SK-N-MC (cell line): ENCODE measurements at places on chromosomes 2 and 18.

DNA sequence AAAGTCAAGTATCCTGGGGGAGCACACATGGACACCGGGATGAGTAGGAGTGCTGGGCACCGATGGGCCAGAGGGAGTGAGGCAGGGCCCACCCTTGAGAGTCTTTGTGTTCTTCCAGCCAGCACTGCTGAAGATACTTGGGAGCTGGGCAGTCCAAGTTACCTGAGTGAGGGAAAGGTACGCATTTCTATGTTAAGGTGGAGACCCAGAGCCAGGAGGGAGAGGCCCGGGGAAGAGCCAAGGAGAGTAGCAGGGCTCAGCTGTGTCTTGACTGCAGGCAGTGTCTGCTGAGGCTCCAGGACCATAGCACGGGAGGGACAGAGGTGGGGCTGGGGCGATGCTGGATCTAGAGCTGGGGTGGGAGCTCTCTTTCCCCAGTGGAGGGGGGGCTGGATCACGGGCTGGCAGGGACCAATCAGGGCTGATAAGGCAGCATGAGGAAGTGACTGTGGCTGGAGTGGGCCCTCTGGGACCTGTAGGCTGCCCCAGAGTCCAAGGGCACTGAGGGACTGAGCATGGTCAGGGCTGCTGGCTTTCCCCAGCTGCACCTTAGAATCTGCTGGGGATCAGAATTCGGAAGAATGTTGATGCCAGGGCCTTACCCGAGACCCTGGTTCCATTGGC lies 289.2 kb downstream of the PHLPP1 start:
- DNase-seq: no peak

DNA sequence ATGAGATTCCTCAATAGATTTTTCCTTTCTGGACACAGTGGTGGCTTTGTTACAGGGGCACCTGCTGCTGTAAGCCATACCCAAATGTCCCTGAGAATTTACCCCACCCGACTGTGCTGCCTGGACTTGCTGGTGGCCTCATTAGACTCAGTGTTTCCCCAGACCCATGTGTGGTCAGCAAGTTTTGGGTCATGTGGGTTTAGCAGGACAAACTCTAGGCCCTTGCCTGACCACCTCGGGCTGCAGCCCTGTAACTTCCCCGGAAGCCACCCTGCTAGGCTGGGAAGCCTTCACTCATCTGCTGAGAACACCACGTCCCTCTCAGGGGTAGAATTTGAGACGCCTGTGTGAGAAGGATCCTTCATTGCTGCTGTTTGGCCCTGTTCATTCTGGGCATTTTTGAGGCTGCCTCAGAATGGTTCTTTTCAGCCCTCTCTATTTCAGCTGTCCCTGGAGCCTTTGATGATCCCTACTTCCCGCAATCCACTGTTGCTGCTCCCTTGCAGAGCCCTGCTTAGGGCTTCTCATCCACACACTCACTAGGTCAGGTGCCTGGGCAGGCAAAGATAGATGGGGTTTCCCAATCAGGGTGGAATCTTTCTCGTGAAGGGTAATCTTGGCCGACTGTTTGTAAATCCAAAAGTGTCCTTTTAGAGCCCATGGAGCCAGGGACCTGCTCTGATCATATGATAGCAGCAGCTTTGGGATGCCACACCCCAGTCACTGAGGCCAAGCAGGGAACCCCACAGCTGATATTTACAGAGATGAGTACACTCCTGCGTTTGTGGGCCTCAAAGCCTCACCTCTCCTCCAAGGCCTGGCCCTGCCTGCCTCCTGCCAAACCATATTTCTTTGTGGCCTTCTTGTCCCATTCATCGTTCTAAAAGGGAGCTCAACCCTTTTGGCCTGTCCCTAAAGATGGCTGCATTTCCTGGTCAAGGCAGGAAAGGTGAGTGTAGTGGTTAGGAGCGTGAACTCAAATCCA lies 6.7 kb downstream of the EHD3 start:
- DNase-seq: no peak

- no peak for DNase-seq
Observed at GRCh38 chr2:148617219-148617618, 27.3 kb upstream of the EPC2 start.

- no peak for DNase-seq
Observed at GRCh38 chr2:221423210-221423804, 148.8 kb downstream of the EPHA4 start.

- DNase-seq: no peak
Observed at GRCh38 chr2:138942466-138942865, 162.3 kb upstream of the NXPH2 start.

- DNase-seq: no peak
Observed at GRCh38 chr18:23859466-23860336, 154.9 kb upstream of the TTC39C start.

DNA sequence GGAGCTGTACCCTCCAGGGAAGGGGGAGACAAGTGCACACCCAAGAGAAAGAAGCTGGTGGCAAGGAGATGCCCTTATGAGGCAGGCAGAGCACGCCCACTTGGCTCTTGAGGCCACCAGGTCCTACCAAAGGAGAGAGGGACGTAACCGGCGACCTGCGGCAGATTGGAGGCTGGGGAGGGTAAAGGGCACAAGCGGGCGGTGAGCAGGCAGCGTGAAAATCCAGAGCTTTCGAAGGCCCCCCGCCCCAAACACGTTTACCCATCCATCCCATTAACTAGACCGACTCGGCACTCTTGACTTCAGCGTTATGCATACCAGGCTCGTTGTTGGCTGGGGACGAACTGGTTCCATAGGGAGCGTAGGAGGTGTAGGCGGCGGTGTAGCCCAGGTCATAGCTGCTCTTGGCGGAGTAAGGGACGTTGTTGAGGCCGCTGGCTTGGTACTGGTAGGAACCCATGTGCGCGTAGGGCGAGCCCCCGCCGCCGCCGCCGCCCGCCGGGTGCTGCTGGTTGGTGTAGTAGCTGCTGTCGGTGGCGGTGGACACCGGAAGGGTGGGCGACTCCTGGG lies 794 bp downstream of the DLX2 start:
- DNase-seq: no peak

DNA sequence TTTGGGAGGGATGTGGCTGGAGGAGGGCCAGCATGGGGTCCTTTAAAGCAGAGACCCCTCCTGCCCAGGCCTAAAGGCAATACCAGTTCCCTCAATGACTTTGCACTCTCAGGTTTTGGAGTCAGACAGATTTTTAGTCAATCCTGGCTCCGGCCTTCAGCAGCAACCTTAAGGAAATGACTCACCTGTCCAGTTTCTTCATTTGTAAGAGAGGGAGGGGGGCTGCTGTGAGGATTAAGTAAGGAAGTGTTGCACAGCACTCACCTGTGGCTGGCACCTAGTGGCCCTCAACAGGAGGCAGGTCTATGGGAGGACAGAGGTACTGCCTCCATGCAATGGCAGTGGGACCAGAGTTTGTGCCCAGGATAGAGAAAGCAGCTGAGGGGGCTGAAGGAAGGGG lies 13.7 kb downstream of the CNGA3 start:
- no peak for DNase-seq

DNA sequence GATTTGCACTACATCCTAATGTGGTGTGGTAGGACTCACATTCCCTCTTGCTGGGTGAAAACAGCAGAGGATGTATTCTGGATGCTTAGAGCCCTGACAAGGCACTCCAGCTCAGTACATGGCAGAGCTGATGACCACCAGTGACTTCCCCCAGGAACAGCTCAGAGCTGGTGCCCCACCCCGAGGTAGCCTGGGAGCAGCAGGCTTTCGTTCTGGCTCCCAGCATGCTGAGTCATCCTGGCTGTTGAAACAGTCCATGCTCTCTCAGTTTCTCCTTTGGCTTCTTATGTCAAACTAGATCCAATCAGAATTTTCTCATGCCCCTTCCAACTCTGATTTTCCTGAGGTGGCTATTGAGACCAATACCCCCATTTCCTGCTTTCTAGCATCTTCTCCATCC lies 438.2 kb downstream of the NBAS start:
- DNase-seq: no peak

DNA sequence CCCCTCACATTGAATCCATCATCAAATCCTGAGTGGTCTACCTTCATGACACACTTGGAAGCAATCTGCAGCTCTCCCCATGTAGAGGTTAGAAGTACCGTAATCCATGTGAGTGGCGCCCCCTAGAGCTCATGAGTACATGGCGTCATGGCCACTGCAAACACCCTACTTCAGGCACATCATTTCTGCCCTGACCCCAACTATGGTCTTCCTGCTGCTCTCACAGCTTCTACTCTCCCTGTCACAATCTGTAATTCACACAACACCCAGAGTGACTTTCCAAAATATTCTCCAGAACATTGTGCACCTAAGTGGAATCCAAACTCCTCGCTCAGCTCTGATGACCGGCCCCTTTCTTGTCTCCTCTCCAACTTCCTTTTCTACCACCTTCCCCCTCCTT lies 141.9 kb downstream of the ANKRD44 start:
- DNase-seq: peak; percentile 40

DNA sequence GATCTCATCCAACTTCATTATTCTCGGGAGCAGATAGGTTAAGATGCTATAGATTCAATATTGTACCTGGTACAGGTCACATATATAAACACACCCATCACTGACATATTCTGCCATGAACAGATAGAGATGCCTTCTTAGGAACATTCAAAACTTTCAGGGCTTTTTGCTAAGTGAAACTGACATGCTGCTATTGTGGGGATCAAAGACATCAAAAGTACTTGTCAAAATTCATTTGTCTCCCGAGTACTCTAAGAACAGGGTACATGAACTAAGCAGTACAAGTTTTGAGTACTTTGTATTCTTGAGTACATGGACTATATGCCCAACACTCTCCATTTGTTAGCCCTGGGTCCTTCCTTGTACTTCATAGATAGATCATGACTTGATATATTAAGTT lies 173.5 kb downstream of the FSHR start:
- DNase-seq: no peak

DNA sequence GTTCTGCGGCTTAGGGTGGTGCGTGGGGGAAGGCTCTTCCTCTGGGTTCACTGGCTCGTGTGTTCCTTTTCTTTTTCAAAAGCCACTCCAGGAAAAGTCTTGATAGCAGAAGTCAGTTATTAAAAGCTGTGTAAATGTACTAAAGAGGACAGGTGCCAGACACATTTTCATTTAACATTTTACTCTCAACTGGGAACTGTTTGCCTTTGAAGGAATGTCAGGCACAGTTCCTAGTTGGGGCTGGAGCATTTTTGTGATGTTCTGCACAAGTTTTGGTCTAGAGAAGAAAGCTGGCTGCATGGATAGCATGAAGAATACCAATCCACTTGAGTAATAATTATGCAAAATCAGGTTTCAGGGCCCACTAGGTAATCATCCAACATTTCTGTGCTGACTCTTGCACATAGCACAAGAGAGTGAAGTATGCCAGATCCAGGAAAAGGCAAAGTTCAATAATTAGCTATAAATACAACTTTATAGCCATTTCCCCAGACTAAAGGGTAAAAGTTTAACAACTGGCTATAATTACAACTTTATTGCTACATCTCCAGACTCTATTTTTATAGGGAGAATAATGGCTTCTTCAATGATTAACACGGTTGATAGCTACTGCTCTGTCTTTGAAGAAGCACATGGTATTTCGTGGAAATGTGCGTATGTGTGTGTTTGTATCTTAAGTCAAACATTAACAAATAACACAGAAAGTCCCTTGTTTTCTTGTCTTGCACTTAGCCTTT lies 16.2 kb downstream of the SCYGR8 start:
- DNase-seq: no peak

DNA sequence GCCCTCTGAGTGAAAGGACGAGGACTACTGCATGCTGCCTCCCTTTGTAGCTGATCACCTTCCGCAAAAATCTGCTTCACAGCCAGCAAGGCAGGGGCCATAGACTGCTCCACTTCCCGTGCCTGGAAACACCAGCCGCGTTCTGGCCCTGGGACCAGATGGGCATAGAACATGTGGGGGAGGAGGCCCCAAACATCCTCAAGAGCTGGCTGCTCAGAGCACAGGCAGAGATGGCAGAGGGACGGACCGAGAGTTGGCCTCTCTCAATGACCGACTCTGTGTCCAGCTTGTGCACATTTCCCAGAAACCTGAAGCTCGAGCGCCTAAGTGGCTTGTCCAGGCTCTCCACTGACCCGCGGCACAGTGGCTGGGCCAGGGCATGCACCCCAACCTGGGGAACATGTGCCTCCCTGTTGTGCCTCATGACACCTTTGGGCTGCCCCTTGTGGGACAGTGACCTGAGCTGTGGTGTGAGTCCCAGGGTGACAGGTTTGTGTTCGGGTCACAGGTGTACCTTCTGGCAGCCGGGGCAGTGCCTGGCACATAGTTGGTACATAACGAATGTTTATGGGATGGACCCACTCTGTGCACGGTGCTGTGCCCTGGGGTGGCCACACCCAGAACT lies 9.1 kb downstream of the KCNF1 start:
- no peak for DNase-seq

- DNase-seq: no peak
Observed at GRCh38 chr2:177556153-177556552, 163.6 kb downstream of the AGPS start.

- no peak for DNase-seq
Observed at GRCh38 chr2:239725551-239725890, 299.6 kb downstream of the NDUFA10 start.

DNA sequence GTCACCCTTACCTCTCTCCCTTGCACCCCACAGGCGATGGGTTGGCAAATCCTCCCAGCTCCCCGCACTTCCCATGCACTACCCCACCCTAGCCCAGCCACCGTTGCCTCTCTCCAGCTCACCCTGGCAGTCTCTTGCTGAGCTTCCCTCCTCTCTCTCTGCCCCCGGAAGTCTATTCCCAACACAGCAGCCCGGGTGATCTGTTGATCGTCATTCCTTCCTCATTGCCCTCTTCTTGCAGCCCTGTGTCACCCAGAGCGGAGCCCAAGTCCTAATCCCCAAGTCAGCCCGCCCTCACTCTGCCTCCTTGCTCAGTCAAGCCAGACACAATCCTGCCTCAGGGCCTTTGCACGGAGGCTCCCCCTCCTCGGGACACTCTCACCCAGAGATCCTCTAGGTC lies 55.2 kb downstream of the CIB4 start:
- DNase-seq: no peak

- no peak for DNase-seq
Observed at GRCh38 chr2:13821255-13821880, 811.1 kb upstream of the LRATD1 start.

- no peak for DNase-seq
Observed at GRCh38 chr18:50665519-50665918, 105.6 kb downstream of the MAPK4 start.

DNA sequence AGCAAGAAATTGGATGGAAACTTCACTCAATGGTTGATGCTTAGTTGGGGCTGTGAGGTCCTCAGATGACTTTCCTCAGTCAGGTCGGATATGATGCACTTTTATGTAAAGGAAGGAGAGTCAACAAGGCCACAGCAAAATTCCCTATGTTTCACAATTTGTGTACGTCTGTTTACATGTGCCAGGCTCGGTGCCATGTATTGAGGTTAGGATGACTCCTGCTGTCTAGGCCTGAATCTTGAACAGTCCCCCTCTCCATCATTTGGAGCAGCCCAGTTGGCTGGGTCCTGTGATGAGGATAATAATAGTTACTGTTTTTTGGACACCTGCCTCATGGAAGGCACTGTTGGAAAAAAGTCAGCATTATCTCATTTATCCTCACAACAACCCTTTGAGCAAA lies 43.1 kb downstream of the VSNL1 start:
- DNase-seq: no peak

DNA sequence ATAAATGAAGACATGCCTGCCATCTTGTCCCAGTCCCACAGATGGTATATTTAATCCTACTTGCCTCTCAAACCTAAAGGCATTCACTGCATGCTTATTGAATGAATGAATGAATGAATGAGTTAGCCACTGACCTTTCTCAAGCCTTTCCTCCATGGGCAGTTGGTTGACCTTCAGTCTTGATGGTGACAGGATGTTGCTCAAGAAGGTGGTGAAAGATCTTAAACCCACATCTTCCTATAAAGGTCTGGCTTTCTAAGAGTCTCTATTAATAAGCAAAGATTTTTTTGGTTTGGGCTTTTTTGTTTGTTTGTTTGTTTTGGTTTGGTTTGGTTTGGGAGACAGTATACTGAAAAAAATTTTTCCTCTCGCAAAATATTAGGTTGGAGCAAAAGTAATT lies 41.7 kb downstream of the KIAA2012 start:
- no peak for DNase-seq
